ENCODE measurements at places on chromosomes 6 and 20.

DNA sequence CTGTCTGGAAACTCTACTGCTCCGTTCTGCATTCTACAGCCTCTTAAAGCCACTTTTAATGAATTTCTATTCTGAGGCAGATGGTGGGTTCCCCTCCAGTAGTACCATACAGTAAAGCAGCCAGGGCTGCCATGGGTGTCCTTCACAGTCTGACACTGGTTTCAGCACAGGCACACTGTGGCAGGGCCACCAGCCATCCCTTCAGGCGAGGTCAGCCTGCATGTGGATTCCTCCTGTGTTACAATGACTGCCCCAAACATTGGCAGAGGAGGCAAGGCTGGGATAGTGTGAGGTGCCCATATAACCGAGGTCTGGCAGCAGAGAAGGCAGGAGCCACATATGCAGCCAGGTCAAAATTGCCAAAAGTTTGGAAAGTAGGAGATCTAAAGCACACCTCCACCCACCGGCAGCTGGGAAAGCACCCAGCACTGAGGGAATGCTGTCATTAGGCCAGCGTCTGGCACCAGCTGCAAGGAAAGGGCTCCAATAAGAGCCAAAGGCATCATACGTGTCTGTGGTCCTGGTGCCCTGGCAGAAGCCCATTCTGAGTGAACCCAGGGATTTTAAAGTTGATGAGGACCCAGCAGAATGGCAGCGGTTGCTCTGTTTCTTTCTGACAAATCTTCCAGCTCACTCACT lies 24.0 kb downstream of the STK35 start:
- no peak for DNase-seq

- DNase-seq = no peak
These were observed 158.4 kb downstream of the ANKRD60 start for GRCh38 chr20:58069796-58070663.

GRCh38 chr6:131519670-131520436 lies 53.2 kb upstream of the ARG1 start:
- DNase-seq = peak; percentile 33

- DNase-seq = no peak
These were observed 326.4 kb upstream of the MARCKS start for GRCh38 chr6:113530769-113531168.

DNA sequence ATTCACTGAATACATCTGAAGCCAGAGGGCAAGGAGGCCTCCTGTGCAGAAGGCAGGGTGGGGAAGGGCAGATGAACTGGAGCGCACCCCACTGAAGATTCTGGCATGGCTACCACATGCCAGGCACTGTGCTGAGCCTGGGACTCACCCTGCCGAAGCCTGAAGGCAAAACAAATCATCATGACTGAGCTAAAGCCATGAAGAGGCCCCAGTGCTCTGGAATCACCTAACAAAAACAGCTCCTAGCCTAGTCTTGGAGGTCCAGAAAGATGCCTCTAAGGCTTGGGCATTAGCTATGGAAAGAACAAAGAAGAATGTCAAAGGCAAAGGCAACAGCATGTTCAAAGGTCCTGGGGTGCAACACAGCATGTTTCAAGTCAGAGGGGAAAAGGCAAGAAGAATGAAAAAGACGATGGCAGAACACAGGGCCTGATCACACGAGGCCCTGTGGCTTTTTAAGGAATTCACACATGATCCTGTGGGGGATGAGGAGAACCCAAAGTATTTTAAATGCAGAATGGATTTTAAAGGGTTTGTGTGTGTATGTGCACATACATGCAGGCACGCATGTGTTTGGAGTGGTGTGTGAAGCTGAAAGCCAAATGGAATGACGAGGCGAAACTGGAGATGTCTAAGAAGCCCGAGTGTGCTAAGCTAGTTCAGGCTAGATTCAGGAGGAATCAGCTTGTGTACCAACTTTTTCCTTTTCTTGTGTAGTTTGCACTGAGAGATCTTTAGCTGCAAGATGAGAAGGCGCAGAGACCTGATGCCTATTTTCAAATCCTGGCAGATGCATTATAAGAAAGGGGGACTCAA lies 261.4 kb downstream of the ZNF217 start:
- DNase-seq = no peak

DNA sequence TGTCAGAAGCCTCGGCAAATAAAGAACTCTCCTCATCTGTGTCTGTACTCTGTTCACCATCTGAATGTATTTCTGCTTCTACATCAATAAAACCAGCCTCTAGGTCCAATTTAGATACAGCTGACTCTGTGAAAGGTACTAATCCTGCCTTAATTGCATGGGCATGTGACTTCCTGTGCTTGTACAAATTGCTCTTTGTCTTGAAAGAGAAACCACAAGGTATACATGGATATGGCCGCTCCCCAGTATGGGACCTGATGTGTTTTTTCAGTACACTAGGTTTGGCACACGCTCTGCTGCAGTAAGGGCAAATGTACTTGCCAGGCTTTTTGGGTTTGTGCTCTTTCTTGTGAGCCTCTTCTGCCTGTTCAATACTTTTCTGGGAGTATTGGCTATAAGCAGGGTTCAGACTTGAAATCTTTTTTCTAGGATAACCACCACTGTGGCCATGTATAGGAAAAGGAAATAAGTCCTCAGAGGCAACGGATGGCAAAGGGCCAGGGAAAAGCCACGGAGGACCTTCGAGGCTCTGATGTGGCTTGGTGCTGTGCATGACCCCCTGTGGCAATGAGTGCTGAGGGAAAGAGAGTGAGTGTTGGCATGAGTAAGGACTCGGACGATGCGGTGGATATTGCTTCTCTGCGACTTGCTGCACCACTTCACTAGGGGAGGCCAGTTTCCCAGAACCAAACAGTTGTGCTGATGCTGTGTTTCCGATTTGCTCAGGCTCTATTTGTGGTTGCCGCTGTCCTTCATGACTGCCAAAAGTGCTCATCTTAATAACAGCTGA lies 170.9 kb downstream of the HIVEP2 start:
- no peak for DNase-seq
